Foreskin keratinocyte (primary cell): ENCODE measurements at places on chromosomes 11 and 22.

DNA sequence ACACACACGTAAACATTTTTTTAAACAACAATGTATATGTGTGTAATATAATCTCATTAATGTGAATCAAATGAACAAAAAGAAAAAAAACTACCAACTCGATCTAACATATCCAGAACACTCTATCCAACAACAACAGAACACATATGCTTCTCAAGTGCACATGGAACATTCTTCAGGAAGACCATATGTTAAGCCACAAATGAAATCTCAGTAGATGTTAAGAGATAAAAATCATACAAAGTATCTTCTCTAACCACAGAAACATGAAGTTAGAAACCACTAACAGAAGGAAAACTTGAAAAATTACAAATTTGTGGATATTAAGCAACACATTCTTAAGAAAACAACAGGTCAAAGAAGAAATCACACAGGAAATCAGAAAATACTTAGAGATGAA, 25.5 kb upstream of the TMEM45B start:
- no peak for DNase-seq

DNA sequence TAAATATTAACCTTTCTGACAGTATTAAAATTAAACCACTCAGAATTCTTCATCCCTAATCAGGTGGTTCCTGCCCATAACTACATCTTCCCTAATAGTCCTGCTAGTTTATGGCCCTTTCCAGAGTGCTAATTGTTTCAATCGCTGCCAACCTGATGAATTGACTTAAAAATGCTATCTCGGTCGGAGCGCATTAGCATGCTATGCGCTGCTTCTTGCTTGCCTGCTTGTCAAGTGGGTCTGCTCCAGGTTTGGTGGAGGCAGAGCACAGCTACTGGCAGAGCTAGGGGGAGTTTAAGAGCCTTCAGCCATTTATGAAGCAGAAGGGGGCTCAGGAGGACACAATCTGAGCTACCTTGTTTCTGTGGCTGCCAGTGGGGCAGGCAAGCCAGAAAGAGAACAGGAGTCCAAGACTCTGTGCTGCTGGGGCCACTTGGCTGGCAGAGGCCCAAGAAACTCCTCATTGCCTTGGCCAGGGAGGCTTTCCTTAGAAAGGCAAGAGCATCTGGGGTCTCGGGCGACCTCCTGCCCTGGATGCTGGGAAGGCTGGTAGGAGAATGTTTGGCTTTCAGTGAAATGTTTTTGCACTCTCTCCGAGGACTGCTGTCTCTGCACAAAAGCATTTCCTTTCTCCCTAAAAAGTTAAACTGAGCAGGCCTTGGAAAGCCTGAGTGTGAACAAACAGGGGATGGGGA, 62.1 kb upstream of the PHOX2A start:
- no peak for DNase-seq

DNA sequence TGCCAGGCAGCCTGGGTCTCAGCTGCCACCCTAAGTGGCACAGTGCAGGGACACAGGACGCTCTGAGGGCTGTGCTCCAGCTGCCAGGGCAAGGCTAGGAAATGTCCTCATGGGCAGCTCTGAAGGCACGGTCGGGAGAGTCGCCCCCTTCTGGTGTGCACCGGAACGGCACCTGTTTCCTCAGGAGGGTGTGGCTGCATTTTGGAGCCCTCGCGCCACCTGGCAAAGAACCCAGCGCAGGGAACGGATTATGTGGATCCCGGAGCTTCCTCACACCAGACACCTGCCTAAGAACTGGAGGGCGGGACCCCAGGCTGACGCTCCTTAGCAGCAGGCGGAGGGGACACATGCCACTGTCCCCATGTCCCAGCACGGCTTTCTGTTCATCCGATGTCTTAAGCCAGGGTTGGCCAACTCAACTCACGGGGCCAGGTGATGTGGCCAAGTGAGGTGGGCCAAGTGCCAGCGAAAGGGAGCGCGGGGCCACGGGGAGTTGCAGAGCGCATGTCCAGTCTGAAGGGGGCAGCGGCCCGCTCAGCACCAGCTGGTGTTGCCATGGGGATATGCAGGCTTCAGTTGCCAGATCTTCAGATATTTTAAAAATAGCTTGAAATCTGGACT, 5.1 kb upstream of the SLC22A8 start:
- DNase-seq, result no peak

DNA sequence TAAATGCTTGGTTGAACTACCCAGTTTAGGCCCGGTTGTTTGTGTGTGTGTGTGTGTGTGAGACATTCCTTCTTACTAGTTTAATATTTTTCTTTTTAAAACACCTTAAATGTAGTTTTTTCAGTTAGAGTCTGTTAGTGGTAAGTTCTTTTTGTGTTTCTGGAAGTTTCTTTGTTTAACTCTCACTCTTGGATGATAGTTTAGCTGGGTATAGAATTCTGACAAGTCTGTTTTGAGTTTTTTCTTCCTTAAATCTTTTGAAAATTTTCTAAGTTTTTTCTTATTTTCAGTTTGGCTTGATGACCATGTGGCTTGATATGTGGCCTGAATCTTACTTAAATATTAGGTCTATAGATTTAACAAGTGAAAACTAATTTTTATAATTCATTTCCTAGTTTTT, 60.1 kb downstream of the PDE3B start:
- no peak for DNase-seq

- DNase-seq, result no peak
These were observed at the start of gene RAG2 for GRCh38 chr11:36598051-36598450. Gene RAG2 (minus strand): TSS chr11:36598236. CDS start chr11:36594168, 4,068 bp downstream.

DNA sequence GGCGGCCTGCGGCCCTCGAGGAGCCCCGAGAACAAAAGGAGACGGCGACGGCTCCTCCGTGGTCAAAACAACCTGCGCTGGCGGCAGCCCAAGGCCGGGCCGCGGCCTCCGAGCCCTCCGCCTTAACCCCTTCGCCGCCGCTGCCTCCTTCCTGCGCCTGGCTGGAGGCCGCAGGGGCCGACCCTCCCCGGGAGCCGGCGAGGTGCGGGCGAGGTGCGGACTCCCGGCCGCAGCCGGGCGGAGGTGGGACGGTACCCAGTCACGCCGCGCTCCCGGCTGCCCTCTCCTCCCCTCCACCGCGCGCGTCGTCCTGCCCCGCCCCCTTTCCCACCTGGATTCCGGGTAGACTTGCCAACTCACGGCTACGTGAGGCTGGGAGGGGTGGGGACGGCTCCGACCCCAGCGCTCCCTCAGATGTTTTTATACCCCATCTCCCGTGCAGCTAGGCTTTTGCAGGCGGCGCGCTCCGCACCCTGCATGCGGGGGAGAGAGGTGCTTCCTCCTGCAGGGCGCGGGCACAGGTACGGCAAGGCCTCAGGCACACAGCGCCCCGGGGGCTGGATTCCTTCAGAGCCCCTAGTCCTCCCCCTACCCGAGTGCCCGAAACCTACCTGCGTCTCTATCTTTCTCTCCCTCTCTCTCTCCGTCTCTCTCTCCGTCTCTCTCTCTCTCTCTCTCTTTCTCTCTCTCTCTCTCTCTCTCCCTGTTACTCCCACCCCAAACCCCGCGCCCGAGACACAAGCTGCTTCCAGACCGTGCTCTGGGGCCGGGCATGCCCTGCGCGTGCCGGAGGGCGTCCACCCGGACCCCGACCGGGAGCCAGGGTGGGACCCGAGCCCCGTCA, 2.0 kb downstream of the PDGFB start:
- DNase-seq, result peak; percentile 54

GRCh38 chr11:5103066-5103465, 33.7 kb downstream of the OR52E1 start:
- DNase-seq, result no peak

- DNase-seq, result no peak
These were observed 112.7 kb downstream of the ZBTB16 start for GRCh38 chr11:114172055-114172861.

DNA sequence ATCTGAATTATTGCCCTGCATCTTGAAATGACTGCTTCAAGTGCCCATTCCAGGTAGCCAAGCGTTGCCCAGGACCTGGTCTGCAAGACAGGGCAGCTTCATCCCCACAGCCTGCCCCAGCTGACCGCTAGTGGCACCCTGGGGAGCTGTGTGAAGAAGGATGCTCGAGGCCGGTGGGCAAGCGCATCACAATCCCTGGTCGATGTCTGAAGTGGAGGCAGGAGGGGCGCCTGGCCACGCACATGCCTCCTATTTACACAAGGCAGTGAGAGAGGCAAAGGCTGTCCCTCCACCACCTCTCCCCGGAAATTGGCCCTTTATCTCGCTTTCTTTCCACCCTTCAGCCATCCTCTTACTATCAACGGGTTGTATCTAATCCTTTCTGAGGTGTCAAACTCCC, 28.1 kb upstream of the PHF21A start:
- DNase-seq, result no peak

DNA sequence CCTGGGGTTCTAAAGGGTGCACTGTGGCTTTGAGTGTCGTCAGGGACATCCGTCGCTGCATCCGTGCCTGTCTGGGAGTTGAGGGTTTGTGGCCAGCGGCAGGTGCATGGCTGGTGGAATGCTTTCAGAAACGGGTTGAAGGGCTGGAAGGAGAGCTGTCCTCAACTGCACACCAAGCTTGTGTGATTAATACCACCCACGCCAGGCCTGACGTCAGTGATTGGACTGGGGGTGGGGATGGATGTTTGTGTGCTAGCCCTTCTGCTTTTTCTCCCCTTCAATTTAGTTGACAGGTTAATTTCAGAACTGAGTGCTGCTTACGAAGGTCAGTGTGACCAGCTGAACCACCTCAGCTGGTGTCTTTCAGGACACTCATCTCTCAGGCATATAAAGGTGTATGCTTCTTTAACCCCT, 3.2 kb upstream of the GAB2 start:
- no peak for DNase-seq

GRCh38 chr22:37259540-37260029, 15.5 kb upstream of the RAC2 start:
- DNase-seq, result no peak

GRCh38 chr11:131465039-131465438, 94.6 kb downstream of the NTM start:
- DNase-seq, result no peak

DNA sequence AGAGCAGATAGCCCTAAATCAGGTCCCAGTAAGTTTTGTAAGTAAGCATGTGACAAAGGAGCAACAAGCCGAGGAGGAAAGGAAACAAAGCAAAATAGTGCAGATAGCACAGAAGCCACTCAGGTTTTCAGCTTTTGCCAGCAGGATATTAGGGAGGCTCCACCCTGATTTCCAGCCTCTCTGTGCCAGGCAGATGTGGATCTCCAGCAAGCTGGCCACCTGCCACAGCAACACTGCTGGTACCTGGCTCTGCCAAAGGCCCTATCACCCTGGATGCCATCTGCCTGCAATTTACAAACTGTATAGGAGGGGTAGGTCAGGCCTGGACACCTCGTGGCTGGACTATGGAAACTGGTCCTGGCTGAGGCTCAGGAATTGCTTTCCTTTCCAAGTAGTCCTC, 12.2 kb upstream of the NNMT start:
- no peak for DNase-seq

GRCh38 chr11:11622340-11622706, 518 bp upstream of the GALNT18 start:
- no peak for DNase-seq

- no peak for DNase-seq
These were observed 661 bp downstream of the ADAMTS8 start for GRCh38 chr11:130427581-130428315.

DNA sequence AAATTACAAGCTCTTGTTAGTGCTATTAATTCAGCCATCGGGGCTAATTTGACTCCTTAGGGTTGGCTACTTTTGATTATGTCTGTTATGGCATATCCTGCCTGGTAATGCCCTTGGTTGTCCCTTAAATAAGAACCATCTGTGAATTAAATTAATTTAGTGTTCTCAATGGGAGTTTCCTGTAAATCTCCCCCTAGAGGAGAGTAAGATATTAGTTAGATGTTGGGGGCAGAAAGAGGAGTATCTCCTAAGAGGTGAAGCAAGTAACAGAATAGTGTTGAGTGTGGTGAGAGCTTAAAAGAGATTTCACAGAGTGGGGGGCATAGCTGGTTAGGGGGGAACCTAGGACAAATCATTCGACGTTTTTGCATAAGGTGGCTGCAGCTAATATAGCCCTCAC, 1126.9 kb downstream of the JRKL start:
- DNase-seq, result no peak

GRCh38 chr11:47499161-47499560, 50.2 kb upstream of the RAPSN start:
- DNase-seq, result no peak

DNA sequence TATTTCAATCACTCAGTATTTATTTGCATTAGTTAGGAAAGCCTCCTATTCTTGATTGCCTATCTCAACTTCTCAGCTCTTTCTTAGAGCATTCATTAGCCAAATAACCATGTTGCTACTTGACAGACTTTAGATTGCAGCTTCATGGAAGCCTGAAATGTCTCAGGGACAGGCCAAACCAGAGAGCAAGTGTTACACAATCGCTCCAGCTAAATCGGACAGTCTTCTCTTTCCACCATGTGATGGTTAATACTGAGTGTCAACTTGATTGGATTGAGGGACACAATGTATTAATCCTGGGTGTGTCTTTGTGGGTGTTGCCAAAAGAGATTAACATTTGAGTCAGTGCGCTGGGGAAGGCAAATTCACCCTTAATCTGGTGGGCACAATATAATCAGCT, 106.5 kb upstream of the DRD2 start:
- DNase-seq, result no peak

DNA sequence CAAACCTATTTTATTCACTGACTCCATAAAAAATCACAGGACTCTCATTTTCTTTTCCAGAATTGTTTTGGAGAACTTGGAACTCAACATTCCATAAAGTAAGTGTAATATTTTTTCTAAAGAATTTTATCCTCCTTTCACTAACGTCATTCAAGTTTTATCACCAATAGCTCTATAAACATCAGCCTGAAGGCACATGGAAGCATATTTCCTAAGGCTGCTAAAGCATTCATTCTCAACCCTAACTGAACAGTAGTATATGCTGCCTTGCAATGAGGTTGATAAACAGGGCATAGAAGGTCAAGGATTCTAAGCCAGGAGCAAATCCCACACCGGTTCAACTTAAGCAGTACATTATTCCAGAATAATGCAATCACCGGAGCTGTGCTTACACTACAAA, 273.9 kb downstream of the RAB38 start:
- DNase-seq, result no peak
